Fibroblast of lung (primary cell): ENCODE measurements at places on chromosomes 5 and 9. TPM values are rescaled to one million over a fixed set of nuclear protein-coding genes. Genes with fewer than 3 reads are reported as not detected.

DNA sequence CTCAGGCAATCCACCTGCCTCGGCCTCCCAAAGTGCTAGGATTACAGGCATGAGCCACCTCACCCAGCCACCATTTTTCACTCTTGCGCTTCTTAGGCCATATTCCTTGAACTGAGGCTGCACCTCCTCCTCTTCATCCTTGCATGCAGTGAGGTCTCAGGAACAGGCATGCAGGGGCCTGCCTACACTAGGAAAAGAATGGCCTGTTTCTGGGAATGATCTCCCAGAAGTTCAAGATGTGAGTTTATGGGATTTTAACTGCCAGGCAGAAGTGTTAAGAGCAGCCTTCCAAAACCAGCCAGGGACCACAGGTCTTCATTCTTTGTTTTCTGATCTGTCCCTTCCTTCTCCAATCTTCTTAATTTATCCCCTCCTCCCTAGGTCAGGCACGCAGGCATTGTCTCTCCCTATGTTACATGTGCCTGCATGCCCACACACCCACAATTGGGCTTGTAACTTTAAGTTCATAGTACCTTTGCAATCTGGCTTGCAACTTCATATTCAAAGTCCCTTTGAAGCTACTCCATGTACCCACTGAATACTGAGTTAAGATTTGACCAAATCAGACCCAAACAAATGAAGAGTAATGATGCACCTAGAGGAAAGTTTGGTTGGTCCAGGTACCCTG, 10.5 kb upstream of the HSPA4 start:
- DNase-seq = no peak

DNA sequence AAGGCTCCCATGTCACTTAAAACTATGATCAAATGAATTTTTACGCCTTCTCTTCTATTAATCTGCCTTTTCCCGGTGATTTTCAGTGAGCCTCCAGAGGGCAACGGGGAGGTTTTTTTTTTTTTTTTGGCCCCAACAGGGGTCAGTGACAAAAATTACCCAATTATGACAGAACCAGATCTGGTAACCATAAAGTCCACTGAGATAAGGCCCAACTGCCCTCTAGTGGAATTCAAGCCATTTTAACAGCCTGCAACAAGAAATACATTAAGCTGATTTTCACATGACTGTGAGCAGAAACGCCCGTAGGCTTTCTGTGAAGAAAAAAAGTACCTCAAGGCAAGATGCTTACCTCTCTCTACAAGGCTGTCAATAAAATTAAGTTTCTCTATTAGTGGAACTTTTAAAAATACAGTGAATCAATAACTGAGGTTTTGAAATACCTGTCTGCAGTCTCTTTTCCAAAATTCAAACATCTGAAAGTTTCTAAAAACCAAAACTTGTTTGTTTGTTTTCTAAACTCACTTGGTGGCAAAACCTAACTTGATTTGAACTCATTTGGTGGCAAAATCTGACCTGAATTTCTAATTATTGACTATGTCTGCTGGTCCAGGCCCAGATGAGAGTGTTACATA, 49.7 kb upstream of the FST start:
- DNase-seq = peak; percentile 62

DNA sequence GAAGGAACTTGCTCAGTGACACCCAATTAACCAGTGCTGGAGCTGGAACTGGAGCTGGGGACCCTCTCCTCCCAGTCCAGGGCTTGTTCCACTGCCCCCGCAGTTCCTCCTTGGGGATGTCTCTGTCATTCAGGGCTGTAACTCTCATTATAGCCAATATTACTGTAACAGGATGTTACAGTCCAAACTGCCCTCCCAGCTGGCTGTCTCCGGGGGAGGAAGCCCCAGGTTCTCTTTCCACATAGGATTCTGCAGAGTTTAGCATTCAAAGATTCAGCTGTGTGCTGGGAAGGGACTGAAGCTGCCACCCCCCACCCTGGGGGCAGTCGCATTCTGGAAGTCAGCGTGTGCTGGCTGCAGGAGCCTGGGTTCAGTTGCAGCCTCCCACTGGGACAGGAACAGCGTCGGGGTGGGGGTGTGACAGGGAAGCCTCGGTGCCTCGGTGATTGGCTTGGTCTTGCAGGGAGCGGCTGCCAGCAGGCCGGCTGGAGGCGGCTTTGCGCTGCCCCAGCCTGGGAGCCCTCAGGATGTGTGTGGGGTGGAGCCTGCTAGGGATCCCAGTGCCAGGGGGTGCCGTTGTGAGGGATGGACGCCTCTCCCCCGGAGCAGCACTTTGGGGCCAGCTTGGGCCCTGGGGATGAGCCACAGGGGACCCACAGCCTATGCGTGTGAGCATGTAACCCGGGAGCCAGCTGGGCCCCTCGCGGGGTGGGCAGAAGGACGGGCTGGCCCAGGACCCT, 101.1 kb downstream of the RGS3 start:
- DNase-seq = peak; percentile 81

GRCh38 chr5:73215531-73215890, 42.5 kb downstream of the TMEM174 start:
- DNase-seq = no peak

Gene OSMR
- 74.7 and 102 TPM in 2 replicates for total RNA-seq
